NCI-H524 (cell line): ENCODE measurements at places on chromosomes 7 and 10.

DNA sequence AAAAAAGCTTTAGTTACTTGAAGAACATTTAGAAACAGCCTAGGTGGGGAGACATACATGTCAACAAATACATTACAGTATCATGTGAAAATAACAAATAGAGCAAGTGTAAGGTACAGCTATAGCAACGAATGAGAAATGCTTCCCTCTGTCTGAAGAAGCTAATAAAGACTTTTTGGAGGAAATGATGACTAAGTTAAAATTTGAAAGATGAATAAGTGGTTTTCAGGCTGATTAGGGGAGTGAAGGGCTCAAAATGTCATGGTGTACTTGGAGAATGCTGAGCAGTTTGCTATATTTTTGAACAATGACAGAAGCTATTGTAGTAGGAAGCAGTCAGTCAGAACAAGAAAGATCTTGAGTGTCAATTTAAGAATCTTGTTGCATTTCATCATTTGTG lies 2.8 kb upstream of the ARMC3 start:
- DNase-seq: no peak

GRCh38 chr10:116408719-116409118 lies 18.9 kb upstream of the PNLIPRP3 start:
- DNase-seq: no peak

DNA sequence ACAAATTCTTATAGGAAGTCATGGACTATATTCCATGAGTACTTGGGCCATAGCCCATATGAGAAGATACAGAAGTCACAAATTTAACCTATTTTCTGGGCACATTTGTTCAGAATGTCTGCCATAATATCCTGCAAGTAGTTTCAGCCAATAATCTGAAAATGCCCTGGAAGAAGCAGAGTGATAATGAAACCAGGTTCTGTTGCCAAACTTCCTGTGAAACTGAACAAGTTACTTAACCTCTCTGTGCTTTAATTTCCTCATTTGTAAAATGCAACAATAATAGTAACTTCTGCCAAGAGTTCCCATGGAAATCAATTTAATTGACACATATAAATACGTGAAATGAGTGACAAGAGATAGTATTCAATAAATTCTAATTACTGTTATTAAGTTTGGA lies 88.8 kb downstream of the SEMA3C start:
- DNase-seq: no peak

- DNase-seq: no peak
Measured at GRCh38 chr7:46838463-46838862, 743.4 kb downstream of the TNS3 start.

DNA sequence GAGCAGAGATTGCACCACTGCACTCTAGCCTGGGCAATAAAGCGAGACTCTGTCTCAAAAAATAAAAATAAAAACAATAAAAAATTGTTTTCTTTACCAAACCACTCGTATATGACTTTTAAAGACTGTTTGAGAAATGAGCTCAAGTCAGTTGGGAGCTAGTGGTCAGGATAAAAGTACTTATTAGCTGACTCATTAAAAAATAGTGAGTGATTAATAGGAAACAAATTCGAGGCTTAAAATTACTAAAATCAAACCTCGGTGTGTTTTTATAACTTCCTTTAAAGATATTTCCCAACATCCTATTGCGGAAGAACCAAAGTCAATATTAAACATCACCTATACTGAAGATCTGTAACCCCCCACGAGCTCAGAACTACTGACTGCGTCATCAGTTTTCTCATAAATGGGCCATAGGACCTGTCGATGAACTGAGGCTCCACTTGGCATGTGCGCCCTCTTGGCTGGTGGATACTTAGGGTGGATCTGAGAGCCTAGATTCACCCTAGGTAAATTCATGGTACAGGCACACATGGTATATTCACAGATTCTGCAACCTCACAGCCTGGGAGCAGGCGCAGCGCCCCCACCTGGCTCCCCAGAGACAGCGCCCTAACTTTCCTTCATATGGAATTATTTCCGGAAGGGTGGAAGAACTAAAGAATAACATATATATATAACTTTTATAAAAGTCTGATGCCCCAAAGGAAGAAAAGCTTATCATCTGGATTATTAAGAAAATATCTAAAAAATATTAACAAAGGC lies 9.2 kb downstream of the MKI67 start:
- no peak for DNase-seq

DNA sequence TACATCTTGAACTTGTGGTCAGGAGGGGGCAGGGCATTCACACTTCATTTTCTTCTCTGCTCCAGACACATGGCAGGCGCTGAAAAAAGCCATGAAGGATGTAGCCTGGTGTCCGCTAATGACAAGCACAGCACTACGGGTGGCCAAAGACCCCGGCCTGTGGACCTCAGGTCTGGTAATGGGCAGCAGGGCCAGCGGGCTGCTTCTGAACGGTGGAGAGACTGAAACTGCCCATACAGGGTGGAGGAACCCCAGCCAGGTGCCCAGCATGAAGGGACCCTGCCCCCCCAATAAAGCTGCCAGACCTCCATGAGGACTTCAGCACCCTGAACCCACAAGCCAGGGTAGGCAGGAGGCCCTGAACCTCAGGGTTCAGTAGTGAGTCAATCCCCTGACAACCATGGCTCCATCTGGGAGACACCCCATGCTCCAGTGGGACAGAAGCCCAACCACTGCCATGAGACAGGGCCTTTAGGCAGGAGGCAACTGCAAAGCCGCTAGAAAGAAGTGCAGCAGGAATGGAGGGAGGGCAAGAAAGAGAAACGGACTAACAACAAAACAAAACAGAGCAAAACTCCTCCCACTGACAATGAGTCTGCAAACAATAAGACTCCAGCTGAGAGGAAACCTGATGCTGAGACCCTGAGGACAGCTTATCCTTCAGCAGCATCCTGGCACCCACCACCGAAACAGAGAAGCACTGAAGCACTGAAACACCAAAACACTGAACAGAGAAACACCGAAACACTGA lies 140.2 kb upstream of the PPP2R2D start:
- no peak for DNase-seq

DNA sequence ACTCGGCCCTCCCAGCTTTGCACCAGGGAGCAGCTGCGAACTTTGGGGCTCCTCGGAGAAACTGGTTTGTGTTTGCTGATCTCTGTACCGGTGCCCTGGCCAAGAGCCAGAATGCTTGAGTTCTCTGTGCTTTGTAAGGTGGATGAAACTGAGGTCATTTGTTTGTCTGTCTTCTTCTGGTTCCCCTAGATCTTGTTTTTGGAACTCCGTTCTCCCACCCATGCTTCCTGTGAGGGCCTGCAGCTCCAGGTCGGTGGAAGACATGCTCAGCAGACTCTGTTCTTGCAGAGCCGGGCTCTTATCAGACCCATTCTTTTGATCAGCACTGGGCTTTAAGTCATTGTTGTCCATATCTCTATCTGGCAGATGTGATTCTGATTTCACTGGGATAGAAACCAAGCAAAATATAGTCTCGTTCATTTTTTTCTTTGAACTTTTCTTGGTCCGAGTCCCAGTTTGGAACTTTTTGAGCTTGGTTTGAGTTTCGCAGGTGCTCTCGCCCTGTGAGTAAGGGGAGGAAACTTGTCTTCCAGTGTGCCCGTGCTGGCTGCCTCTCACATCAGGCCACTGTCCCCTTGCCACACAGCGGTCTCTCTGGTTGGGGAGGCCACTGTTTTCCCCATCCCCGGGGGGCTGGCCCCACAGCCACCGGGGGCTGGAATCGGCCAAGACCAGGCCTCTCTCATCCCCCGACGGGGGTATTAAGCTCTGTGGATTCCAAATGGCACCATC lies 31.2 kb downstream of the JCAD start:
- DNase-seq: no peak

DNA sequence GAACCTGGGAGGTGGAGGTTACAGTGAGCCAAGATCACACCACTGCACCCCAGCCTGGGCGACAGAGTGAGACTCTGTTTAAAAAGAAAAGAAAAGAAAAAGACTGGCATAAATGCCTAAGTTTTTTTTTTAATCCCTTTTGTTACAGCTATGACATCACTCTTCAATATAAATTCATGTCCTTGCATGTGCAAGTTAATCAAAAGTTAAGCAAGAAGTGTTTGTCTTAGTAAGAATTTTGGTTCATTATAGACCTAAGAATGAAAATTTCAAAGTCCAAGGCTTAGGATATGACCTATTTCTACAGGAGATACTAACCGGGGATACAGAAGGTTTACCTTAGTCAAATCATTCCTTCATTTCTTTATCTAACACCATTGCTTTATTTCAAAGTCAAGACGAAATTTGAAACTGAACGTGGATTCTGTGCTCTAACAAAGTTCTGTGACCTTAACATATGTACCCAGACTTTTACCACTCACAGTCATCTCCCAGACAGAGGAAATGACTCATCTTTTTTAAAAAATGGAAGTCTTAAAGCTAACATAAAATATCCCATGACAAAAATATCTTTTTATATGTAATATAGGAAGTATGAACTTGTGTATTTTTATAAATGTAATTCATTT lies 29.3 kb upstream of the ITGB8 start:
- no peak for DNase-seq

GRCh38 chr10:127884501-127884900 lies 8.2 kb downstream of the CLRN3 start:
- no peak for DNase-seq

DNA sequence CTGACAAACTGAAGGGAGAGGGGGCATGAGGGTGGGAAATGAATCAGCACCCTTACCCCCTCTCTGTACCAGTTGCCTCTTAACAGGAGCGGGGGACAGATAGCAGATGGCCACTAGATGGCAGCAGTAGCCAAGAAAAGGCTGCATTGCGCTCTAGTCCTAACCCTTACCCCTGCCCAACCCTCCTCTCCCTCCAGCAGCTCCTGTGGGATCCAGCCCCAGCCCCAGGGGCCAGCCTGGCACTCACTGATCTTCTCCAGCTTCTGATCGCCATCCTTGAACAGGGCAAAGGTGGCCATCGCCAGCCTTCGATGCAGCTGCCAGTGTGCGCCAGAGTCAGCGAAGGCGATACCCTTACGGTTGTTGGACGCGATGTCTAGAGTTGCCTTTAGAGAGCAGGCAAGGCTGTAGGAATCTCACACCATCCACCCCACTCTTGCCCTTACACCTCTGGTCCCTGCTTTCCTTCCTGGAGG lies 2.2 kb downstream of the CYP17A1 start:
- peak; percentile 35 for DNase-seq

- DNase-seq: no peak
Measured at GRCh38 chr10:29377333-29377961, 88.6 kb downstream of the LYZL1 start.

GRCh38 chr7:92916770-92917224 lies 80.4 kb upstream of the CDK6 start:
- DNase-seq: peak; percentile 81
